ENCODE measurements at places on chromosomes 2 and 18. TPM values are rescaled to one million over a fixed set of nuclear protein-coding genes. Genes with fewer than 3 reads are reported as not detected.

DNA sequence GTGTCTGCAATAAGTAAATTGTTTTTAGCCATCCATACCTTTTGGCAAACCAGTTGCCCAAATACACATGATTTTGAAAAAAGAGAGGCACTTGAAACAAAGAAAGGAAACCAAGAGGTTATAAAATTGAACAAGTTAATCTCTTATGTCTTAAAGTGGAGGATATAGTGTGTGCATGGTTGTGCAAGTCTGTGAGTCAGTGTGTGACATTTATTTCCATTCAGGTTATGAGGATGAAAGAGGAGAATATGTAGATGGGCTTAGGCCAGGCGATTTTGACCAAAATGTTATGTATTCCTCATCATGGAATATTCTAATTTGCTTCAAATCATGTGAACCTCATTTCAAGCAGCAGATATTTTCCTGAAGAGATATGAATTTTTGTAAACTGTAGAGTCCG lies 123.3 kb downstream of the SETBP1 start:
- H3K27ac ChIP-seq: no peak overlapping the region
- H3K27me3 ChIP-seq: no peaks in the 10 kb centered on the region
- DNase-seq: no peak
- H3K4me3 ChIP-seq: no peak overlapping the region
- H3K36me3 ChIP-seq: no peaks in the 10 kb centered on the region
- H3K4me1 ChIP-seq: peaks cover 20% of the 10 kb centered on the region

DNA sequence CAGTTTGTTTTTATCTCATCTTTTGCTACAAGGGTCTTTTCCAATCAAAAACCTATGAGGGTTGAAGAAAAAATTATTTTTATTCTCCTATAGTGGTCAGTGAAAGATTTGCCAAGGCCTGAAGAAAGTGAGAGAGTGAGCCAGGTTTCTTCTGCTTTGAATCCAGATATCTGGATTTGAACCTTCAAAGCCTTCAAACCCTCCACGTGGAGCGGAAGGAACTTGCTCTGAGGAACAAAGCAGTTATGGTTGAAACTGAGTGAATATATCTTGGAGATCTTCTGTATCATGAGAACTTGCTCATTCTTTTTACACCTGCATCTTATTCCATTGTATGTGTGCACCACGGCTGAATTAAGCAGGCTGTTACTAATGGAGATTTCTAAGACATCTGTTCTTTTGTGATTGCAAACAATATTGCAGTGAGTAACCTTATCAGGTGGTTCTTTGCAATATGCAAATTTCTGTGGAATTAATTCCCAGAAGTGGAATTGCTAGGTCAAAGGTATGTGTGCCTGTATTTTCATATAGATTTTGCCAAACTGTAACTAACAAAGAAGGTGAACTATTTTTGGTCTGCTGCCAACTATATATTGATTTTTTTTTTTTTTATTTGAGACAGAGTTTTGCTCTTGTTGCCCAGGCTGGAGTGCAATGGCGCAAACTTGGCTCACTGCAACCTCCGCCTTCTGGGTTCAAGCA lies 147.9 kb downstream of the B3GNT2 start:
- H3K4me1 ChIP-seq: peaks cover 24% of the 10 kb centered on the region
- peak; percentile 17 for DNase-seq
- no peak overlapping the region for H3K4me3 ChIP-seq
- peak overlapping the region; percentile 69 for H3K27ac ChIP-seq
- peaks cover 10% of the 10 kb centered on the region for H3K36me3 ChIP-seq

Gene CNDP1
- total RNA-seq: not detected

DNA sequence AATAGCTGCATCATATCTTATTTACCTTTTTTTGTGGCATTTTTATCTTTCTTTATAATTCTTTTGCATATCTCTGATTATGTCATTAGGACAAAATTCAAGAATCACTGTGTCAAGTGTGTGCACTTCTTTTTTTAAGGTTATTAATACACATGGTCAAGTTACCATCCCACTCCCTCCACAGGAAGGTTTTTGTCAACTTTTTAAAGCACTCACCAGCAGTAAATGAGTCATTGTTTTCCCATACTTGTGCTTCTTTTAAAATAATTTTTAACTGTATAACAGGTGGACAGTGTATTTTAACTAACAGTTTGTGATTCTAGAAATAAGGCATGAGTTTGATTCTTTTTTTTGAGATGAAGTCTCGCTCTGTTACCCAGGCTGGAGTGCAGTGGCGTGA lies 45.7 kb upstream of the FAM171B start:
- no peaks in the 10 kb centered on the region for H3K27me3 ChIP-seq
- no peak for DNase-seq
- no peaks in the 10 kb centered on the region for H3K4me1 ChIP-seq
- H3K4me3 ChIP-seq: no peak overlapping the region
- H3K27ac ChIP-seq: no peak overlapping the region

Gene SLC40A1
- 49.6 TPM for total RNA-seq

- no peaks in the 10 kb centered on the region for H3K27me3 ChIP-seq
- no peak overlapping the region for H3K4me3 ChIP-seq
- H3K27ac ChIP-seq: peak overlapping the region; percentile 1
- H3K4me1 ChIP-seq: peaks cover 20% of the 10 kb centered on the region
- no peak for DNase-seq
Observed at GRCh38 chr2:241279413-241279812, 36.1 kb downstream of the HDLBP start.

DNA sequence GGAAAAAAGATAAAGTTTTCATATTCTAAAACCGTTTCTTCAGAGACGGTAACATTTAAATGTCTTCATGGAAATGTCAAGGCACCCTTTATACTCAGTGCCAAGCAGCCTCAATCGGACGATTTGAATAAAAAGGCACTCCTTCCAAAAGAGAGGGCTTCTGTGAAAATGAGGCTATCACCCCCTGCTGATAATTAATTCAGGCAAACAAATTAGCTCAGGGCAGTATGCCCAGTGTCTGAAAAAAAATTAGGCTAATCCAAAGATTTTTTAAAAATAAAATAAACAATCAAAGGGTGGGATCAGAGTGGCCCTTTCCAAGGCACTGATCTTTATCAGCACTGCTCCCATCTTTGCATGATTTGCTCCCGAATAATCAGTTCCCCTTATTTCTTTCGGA lies 151.0 kb upstream of the PID1 start:
- H3K4me1 ChIP-seq: no peaks in the 10 kb centered on the region
- H3K4me3 ChIP-seq: no peak overlapping the region
- no peaks in the 10 kb centered on the region for H3K36me3 ChIP-seq
- no peaks in the 10 kb centered on the region for H3K27me3 ChIP-seq

GRCh38 chr2:33443274-33443829 lies 33.1 kb upstream of the RASGRP3 start:
- H3K27ac ChIP-seq: no peak overlapping the region
- no peaks in the 10 kb centered on the region for H3K4me1 ChIP-seq
- no peak overlapping the region for H3K4me3 ChIP-seq
- no peak for DNase-seq

DNA sequence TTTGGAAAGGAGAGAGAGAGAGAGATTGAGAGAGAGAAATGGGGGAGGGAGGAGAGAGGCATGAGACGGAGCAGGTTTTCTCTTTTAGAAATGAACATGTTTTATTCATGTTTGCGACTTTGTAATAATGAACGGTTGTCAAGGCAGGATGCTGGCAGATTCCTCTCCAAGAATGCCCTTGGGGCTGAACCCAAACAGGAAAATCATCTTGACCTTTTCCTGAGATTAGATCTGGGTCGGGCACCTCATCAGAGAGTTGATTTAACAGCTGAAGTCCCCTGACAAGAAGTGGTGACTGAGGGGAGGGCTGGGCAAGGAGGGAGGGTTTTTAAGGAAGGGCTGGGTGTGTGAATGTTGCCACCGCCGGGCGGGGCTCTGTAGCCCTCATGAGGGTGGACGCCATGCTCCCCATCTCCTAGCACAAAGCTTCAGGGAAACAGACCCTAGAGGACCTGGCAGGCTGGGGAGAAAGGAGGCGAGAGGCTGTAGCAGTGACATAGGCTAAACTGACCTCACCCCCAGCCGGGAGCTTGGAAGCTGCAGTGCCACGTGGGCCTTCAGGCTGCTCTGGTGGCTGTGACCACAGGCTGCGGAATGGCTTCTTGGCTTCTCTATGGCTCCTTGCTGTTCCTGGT lies 60.0 kb downstream of the LIPG start:
- H3K36me3 ChIP-seq: no peaks in the 10 kb centered on the region
- peaks cover 28% of the 10 kb centered on the region for H3K27me3 ChIP-seq
- H3K4me1 ChIP-seq: no peaks in the 10 kb centered on the region
- no peak overlapping the region for H3K27ac ChIP-seq
- H3K4me3 ChIP-seq: no peak overlapping the region
- no peak for DNase-seq

Gene TWSG1
- total RNA-seq: 24.8 TPM

- peaks cover 73% of the 10 kb centered on the region for H3K4me1 ChIP-seq
- H3K27me3 ChIP-seq: no peaks in the 10 kb centered on the region
- peaks cover 28% of the 10 kb centered on the region for H3K36me3 ChIP-seq
- peak; percentile 85 for DNase-seq
- H3K27ac ChIP-seq: peak overlapping the region; percentile 86
Observed at GRCh38 chr2:42974721-42975717, 182.6 kb upstream of the HAAO start.

Gene CYTIP
- total RNA-seq: not detected

GRCh38 chr2:228102949-228103348 lies 78.5 kb downstream of the SPHKAP start:
- DNase-seq: no peak
- no peak overlapping the region for H3K4me3 ChIP-seq
- H3K4me1 ChIP-seq: no peaks in the 10 kb centered on the region
- no peaks in the 10 kb centered on the region for H3K36me3 ChIP-seq

- H3K27me3 ChIP-seq: peaks cover 4% of the 10 kb centered on the region
- peak overlapping the region; percentile 70 for H3K4me3 ChIP-seq
- H3K27ac ChIP-seq: no peak overlapping the region
- DNase-seq: peak; percentile 91
Observed at GRCh38 chr2:127415593-127416505, 2.4 kb upstream of the PROC start.

Gene CYP26B1
- 5.1 TPM for total RNA-seq

Gene C2orf66
- total RNA-seq: 0.35 TPM
